ENCODE measurements at places on chromosomes 7 and 10.

- no peaks in the 10 kb centered on the region for H3K27me3 ChIP-seq
- no peak overlapping the region for H3K27ac ChIP-seq
- no peaks in the 10 kb centered on the region for H3K36me3 ChIP-seq
- H3K4me1 ChIP-seq = no peaks in the 10 kb centered on the region
Measured at GRCh38 chr7:146635205-146636032, 518.8 kb downstream of the CNTNAP2 start.

DNA sequence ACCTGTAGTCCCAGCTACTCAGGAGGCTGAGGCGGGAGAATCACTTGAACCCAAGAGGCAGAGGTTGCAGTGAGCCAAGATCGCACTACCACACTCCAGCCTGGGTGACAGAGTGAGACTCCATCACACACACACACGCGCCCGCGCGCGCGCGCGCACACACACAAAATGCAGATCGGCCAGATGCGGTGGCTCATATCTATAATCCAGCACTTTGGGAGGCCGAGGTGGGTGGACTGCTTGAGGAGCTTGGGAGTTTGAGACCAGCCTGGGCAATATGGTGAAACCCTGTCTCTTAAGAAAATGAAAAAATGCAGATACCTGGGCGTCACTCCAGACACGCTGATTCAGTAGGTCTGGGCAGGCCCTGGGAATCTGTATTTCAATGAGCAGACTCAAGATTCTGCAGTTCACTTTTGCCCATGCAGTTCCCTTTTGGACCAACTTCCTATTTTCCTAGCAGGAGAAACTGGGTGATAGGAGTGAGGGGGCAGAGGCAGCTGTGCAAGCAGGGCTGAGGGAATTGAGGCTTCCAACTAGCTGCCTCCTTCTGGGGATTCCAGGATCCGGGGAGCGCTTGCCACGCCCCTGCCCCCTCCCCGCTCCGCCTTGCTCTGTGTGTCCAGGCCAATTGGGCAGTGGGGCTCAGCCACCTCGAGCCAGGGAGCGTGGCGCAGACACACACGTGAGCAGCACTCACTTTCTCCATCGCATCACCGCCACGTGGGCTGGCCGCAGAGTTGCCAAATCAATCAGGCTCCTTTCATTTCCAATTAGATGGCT lies 173.6 kb downstream of the SH3PXD2A start:
- H3K27me3 ChIP-seq = peaks cover 2% of the 10 kb centered on the region
- H3K4me1 ChIP-seq = peaks cover 26% of the 10 kb centered on the region
- H3K4me3 ChIP-seq = no peak overlapping the region
- DNase-seq = no peak
- no peaks in the 10 kb centered on the region for H3K36me3 ChIP-seq

DNA sequence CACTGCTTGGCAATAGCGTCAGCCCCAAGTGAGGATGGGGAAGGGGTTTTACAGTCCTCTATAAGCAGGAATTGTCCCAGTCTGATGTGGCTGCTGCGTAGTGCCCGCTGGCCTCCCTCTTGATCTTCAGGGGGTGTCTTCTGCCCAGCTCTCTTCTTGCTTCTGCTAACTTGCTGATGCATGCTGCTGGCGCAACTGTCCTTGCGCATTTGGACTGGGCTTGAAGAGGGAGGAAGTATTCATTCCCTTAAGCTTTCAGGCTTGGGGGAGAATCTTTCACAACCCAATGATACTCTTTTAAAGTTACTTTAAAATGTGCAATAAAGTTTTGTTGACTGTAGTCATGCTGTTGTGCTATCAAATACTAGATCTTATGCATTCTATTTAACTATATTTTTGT lies 10.3 kb downstream of the GALNT11 start:
- no peak overlapping the region for H3K27ac ChIP-seq
- peaks cover 54% of the 10 kb centered on the region for H3K36me3 ChIP-seq
- DNase-seq = no peak
- H3K4me3 ChIP-seq = no peak overlapping the region
- H3K4me1 ChIP-seq = peaks cover 28% of the 10 kb centered on the region
- H3K27me3 ChIP-seq = no peaks in the 10 kb centered on the region

- no peak overlapping the region for H3K27ac ChIP-seq
- H3K36me3 ChIP-seq = no peaks in the 10 kb centered on the region
- H3K4me3 ChIP-seq = no peak overlapping the region
- DNase-seq = no peak
Measured at GRCh38 chr10:57963546-57963945, 304.1 kb downstream of the IPMK start.

GRCh38 chr7:7422641-7423040 lies 113.0 kb downstream of the COL28A1 start:
- no peak overlapping the region for H3K4me3 ChIP-seq
- no peaks in the 10 kb centered on the region for H3K36me3 ChIP-seq
- peaks cover 12% of the 10 kb centered on the region for H3K4me1 ChIP-seq

DNA sequence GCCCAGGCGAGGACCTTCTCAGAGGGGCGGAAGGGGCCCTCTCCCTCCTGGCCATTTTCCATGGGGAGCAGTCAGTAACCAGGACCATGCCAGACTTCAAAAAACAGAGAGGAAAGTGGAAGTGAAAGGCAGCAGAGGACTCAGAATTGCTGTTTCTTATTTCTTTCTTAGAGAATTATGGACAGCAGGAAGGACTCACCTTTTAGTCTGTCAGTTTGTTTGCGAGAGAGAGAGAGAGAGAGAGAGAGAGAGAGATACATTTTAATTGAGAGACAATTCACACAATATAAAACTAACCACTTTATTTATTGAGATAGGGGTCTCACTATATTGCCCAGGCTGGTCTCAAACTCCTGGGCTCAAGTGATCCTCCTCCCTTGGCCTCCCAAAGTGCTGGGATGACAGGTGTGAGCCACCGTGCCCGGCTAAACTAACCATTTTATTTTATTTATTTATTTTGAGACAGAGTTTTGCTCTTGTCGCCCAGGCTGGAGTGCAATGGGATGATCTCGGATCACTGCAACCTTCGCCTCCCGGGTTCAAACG lies 24.5 kb downstream of the SCD start:
- H3K27me3 ChIP-seq = no peaks in the 10 kb centered on the region
- H3K27ac ChIP-seq = no peak overlapping the region
- no peaks in the 10 kb centered on the region for H3K36me3 ChIP-seq
- peak overlapping the region; percentile 75 for H3K4me3 ChIP-seq
- DNase-seq = no peak
